ENCODE measurements at places on chromosomes 1 and 21.

DNA sequence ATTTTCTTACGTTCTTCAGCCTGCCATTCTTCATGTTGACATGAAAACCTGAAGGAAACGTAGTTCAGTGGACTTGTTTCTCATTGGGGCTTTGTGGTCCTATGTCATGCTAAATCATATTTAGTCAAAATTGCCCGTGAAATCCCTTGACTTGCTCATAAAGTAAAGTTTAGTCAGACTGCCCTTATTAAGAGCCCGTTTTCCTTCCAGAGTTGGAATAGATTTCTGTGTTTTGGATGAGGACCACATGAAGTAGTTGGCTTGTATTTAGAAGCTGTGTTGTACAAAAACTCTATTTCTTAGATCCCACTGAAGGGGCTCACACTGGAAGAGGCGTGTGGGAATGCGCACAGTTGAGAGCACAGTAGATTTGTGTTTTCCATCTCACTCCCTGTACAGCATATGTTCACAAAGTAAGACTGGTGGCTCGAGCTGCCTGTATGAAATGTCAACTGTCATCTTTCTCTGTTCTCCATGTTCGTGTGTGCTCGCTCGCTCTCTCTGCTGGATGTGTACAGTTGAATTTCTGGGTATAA, 42.4 kb downstream of the CAMTA1 start:
- DNase-seq, result no peak

DNA sequence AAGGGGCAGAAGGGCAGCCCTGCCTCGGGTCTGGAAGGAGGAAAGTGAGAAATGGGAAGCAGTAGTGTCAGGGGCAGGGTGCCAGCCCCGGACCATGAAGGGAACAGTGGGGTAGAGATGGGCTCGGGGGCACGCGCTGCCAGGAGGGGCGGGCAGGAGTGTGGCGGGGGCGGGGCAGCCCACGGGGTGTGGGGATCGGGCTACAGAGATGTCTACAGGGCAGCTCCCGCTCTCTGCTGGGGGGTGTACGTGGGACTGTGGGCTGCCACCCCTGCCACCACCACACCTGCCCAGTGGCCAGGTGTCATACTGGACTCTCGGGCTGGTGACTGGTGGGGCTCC, 7.4 kb downstream of the ARHGEF16 start:
- DNase-seq, result no peak

DNA sequence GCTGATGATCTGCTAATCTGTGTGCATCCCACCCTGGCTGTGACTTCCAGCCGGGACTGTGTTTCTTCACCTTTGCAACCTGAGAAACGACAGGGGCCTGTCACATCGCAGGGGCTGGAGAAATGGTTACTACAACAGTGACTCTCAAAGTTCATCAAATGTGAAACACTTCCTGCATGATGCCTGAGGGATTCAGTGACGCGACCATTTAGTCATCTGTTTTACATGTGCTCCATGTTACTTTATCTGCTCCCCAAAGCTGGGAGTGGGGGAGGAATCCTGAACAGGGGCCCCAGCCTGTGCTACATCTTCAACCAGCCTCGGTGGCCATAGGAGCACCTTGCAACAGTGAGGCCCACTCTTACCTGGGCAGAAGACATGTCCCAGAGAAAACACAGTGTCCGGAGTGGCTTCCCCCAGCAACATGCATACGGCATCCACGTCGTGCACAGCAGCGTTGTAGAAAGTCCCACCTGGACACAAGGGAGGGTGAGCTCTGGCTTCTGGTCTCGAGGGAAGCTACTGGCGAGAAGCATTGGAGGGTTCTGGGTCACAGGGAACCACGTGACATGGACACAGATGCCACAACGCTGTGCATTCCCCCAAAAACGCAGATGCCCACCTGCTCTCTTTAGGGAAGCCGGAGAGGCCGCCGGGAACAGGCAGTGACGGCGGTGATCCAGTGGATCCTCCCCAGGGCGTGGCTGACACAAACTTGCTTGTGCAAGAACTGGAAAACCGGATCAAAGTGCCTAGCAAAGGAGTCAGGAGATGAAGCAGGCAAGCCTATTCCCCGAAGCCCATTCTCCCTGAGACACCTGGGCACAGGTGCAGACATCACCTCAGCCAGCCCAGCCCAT, 9.6 kb upstream of the CCDC27 start:
- no peak for DNase-seq

GRCh38 chr1:221840511-221841243, 98.8 kb upstream of the DUSP10 start:
- no peak for DNase-seq

DNA sequence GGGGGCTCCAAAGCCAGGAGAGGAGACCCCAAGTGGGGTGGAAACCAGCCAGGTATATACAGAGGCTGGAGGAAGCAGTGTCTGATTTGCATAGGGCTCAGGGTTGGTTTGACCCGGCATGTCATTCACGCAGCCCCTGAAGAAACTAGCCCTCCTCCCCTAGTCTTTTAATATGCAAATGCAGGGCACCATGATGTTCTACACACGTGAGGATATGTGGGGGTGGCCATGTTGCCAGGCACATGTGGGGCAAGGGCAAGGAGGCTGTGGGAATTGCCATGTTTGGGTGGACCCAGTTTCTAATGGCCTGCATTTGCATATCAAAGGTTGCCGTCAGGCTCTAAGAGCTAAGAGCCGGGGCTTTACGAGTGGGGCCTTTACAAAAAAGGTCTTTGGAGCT, 12.0 kb upstream of the RHOU start:
- no peak for DNase-seq

GRCh38 chr1:66084442-66084841, 291.7 kb downstream of the PDE4B start:
- no peak for DNase-seq
